ENCODE measurements at places on chromosomes 2 and 18.

DNA sequence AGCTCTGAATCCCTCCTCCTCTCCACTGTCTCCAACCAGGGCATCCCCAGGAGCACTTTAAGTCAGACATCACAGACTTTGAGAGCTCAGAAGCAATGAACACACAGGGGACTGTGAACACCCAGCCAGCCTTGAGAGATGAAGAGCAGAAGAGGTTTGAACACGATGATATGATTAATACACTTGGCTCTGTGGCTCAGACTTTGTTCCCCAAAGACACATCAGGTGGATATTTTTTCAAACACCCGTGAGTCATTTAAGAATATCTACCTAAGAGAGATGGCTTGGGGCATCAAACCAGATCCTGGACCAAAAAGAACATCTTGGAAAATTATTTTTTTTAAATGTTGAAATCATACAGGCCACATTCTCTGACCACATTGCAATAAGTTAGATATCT lies 134.9 kb upstream of the OTOS start:
- DNase-seq, result no peak

DNA sequence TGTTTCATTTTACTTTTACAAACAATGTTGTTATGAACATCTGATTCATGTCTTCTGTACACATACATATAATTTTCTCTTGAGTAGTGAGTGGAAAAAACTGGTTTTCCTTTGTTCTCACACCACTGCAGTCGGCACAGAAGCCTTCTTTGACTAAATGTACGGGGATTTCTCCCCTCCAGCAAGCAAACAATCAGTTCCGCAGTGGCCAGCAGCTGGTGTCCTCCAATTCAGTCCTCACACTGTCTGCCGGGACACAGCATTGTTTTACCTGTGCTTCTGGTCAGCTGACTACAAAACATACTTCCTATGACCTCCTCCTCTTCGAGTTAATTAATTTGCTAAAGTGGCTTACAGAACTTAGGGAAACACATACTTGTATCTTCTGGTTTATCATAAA lies 202.8 kb downstream of the WDR7 start:
- no peak for DNase-seq

DNA sequence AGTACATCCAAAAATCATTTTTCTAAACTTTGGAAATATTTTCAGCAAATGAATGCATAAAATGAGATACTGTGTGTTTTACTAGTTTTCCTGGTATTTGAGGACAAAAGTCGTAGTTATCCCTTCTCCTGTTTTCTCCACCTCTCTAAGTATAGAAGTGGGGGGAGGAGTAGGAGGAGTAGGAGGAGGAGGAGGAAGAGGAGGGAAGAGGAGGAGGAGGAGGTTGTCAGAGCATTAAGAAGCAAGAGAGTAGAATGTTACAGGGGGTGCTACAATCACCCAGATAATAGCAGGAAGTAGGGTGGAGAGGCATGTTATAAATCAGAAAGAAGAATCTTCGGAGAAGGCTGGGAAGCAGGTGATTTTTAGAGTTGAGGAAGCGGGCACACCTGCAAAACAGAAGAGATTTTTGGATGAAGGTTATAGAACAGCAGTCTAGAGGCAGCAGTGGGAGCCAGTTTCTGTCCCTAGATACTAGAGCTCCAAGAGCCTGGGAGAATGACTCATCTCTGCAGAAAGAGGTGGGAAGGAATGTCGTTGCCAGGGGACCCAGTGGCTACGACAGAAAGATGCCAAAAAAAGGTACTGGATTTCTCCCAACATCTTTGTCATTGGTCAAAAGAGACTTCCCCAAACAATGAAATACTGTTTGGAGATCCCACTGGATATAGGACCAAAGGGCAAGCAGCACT lies 44.2 kb upstream of the AQP4 start:
- no peak for DNase-seq

DNA sequence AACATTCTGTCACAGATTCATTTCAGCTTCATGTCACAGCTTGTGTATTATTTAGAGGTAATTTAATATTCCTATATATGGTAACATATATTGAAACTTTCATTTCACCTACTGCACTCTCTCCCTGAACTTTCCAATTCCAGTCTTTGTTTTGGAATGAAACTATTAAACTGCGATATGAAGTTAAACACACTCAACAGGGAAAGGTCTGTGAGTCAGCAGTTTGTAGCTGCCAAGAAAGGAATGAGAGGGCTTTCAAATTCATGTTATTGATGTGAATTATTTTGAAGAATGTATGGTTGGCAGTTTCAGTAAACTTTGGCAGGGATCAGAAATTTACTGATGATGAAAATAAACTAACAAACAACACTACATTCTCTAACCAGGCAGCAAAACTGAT lies 148.3 kb downstream of the HNMT start:
- DNase-seq, result no peak

GRCh38 chr2:134081238-134081938 lies 172.5 kb upstream of the MGAT5 start:
- DNase-seq, result no peak

DNA sequence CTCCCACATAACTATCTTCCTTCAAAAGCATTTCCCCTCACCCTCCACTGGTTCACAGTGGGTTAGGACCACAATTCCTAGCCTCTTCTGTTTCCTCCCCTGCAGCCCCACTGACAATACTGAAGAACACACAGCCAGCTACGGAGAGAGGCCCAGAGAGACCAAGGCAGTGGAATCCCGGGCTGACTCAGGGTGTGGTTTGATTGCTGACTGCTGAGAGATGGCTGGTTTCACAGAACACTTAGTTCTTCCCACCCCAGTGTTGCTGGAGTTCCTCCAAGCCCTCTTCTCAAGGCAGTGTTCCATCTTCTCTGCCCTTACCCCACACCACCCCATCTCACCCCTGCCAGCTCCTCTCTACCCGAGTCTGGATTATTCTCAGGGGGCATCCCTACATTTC lies 43.3 kb upstream of the ZFP36L2 start:
- no peak for DNase-seq

DNA sequence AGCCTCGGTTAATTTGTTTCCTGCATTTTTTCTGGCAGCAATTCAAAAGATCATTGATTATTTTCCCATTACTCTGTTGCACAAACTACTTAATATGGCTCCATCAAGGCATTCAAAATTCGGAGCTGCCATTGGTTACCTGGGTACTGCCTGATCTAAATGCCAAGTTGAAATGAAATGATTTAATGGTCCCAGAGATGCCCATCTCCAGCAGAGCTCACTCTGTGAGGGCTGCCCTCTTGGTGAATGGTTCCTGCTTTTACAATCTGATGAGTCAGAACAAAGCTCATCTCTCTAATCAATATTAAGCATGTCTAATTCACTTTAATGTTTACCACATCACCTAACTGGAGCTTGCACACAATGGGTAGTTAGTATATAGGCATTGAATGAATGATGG lies 126.1 kb downstream of the CTNNA2 start:
- no peak for DNase-seq

DNA sequence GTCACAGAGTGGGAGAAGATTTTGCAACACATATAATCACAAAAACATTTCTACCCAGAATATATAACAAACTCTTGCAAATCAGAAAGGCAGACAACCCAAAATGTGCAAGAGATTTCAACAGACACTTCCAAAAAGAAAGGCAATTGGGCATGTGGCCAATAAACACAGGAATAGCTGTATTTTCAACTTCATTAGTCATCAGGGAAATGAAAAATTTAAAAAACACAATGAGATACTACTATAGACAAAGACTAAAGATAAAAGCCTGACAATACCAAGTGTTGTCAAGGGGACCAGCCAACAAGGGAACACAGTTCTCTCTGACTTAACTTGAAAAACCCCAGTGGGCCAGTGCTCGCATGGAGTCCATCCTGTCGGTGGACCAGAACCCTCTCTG lies 40.5 kb downstream of the MTHFD2 start:
- no peak for DNase-seq

- DNase-seq, result no peak
These were observed 149.2 kb downstream of the ARHGAP28 start for GRCh38 chr18:6878556-6879297.

GRCh38 chr2:40355451-40355850 lies 96.4 kb downstream of the SLC8A1 start:
- DNase-seq, result no peak

Measured in A549 (cell line).